Activated naive CD8-positive, alpha-beta T cell treated with anti-CD3 and anti-CD28 coated beads, Interleukin-2, amount 10 ng/mL, durations not matched to agents 7 days and 5 days (primary cell): ENCODE measurements at places on chromosomes 5 and 9.

- no peak for DNase-seq
Measured at GRCh38 chr5:139812836-139813805, 17.5 kb downstream of the PSD2 start.

DNA sequence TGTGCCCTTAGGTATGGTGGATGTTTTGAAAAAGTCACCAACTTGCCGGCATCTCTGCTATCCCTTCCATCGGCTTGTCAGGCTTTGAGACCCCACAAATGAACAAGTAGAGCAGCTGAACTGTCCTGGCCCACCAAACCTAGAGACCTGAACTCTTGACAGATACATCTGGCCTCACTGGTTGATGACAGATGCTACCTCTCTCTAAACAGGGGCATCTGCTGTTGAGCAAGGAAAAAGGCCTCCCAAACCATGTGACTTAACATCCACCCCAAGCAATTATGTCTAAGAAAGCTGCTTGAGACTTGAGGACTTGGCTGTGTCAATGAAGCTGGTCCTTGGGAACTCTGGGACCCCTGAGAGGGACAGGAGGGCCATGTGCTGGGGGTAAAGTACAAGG is 2.3 kb downstream of the CCNI2 start:
- DNase-seq = no peak

DNA sequence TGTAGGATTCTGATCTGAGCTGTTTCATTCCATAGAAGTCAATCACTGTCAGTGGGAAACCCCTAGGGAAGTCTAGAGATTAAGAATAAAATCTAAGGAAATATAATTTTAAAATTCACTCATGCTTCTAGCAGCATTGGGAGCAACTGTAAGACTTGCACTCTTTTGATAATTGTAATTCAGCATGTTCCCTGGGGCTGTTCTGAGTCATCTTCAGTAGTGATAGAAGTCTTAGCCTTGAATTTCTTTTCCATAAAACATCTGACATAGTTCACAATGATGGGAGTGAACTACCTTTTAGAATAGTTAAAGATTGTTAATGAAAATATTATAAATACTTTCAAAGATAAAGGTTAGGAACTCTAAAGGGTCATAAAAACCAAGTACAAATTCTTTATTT is 935.8 kb downstream of the DTWD2 start:
- no peak for DNase-seq

GRCh38 chr5:154390096-154390495 is 55.7 kb upstream of the SAP30L start:
- DNase-seq = no peak

- DNase-seq = no peak
Measured at GRCh38 chr5:98004463-98004862, 769.0 kb upstream of the RGMB start.

GRCh38 chr5:96175090-96175489 is 213.4 kb upstream of the ELL2 start:
- no peak for DNase-seq

- no peak for DNase-seq
Measured at GRCh38 chr5:119897537-119898370, 268.4 kb downstream of the FAM170A start.

- no peak for DNase-seq
Measured at GRCh38 chr9:131874916-131875670, 135.2 kb upstream of the RAPGEF1 start.

GRCh38 chr5:43007911-43008362 is 32.2 kb downstream of the ANXA2R start:
- DNase-seq = peak; percentile 81

DNA sequence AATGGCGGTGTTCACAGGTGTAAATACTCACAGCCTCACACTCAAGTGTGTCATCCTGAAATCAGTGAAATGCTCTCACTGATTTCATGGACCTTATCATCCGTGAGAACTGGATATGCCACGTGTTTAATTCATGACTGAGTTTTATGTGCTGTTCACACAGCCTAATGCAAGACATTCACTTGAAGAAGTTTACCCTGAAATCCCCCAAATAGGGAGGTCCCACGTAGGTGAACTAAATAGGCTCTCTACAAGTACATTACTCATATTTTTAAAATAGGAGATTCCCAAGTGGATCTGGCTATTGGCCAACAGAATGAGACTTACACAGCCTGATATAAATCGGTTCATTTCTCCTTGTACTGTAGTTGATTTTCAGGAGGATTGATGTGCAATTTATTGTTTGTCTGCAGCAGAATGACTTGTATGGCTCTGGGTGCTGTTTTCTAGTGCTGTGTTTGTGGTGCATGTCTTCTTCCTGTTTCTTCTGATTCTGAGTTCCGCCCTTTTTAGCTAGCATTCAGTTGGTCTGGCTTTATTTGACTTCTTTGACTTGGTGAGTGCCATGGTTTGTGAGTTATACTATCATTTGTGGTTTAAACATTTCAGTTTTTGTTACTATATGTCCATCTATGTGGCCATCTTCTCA is 25.1 kb downstream of the TRIO start:
- DNase-seq = no peak

- DNase-seq = no peak
Measured at GRCh38 chr5:173567548-173567947, 48.9 kb downstream of the BOD1 start.

DNA sequence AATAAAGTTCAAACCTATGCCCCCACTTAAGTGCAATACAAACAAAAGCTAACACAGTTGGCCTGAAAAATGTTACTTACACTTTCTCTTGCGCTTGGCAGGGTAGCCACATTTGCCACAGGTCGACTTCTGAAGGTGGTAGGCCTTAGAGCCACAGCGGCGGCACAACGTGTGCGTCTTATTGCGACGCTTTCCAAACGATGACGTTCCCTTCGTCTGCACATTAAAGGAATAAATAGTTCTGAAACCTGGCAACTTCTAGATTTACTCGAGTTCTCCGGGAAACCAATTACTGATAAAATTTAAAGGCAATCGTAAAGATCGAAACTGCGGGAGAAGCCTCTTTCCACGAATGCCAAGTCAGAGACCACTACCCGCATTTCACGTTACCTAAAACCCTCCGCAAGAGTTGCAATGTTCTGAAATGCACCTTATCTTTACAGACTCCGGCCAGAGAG is 602 bp downstream of the RPL37 start:
- DNase-seq = peak; percentile 46

- DNase-seq = no peak
Measured at GRCh38 chr5:162288647-162289296, 221.2 kb downstream of the GABRG2 start.

GRCh38 chr9:98559561-98559960 is 149.2 kb downstream of the GABBR2 start:
- no peak for DNase-seq

DNA sequence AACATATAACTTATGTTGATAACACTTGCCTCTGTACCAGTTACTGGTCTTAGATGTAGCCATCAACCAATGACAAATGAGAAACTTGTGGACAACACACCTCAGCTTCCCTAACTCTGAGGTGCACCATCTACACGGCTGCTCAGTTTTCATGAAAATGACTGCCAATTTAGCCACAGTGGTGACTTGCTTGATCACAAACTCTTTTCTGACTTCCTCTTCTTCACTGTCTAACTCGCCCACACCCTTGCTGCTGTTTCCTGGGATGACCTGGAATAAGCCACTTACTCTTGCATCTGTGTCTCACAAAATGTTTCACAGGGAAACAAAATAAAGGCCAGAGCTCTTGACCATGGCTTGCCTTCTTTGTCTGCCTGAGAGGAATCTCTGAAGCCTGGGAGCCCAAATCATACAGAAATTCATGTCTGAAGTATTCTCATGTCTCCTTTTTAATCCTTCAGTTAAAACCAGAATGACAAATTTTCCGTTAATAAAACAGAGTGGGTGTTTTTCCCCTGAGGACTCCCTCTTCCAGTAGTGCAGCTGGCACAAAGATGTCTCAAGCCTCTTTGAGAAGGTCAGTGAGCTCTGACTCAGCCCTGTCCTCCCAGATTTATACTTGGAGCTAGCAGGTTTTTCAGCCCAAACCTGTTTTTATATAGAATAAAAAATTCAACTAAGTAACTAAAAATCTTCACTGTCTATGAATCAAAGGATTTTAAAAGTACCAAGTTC is 126.5 kb upstream of the PAM start:
- DNase-seq = no peak

DNA sequence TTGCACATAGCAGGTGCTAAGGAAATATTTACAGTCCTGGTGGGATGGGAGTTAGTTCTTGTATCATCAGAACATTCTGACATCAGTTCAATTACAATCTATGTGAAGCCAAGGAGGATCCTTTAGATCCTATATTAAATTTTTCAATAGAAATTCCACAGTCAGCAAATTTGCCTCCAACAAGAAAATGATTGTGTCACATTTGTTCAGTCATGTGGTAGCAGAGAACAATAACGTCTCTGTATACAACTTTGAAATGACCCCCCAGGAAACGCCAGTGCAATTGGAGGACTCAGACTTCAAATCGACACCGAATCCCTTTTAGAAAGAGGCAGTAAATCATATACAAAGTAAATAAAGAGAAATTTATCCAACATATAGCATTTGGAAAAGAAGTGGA is 392.1 kb downstream of the DTWD2 start:
- DNase-seq = no peak

DNA sequence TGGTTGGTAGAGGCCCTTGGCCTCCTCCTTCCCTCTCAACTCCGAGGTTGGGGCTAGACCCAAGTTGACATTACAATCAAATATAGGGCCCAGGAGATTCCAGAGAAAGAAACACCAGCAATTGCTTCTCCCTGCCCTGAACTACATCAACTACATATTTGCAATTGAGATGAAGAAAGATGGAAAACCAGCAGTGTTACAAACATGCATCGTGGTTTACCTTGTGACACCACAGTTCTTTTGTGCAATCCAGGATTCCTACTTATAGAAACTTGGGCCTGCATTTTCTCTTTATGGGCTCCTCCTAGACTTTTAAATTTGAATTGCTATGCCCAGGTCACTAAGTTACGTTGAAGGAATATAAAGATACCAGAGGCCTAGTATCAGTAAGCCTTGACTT is 126.7 kb downstream of the DCP2 start:
- DNase-seq = no peak

GRCh38 chr9:91900055-91900796 is 49.8 kb downstream of the ROR2 start:
- no peak for DNase-seq

DNA sequence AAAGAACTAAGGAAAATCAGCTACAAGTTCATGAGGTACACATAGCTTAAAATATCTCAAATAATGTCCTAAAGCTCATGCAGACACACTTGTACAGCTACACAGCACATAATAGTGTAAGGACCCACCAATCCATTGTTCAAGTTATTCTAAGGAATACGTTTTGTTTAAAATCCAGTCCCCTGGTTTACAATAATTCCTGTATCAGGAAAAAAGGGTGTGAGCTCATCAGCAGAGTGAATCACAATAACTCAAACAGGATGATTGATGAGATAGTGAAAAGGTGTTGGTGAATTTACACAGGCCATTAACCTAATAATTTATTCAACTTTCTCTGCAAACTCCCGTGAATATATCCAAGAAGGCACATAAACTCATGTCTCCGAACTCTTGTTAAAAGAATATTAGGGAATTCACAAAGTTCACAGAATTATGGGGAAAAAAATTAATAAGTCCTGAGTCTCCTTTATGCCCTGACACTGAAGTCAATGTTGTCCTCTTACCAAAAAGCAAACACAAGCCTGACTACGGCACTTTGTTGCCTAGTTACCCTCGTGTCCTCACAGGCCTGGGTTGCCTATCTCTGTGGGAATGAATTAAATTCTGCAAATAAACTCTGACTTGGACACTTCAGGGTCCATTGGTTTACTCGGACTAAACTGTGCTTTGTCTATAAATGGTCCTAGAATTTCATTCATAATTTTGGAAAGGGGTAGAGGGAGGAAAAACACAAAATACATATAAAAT is 142.8 kb upstream of the PDE4D start:
- no peak for DNase-seq

GRCh38 chr5:102777099-102777498 is 22.0 kb downstream of the PAM start:
- no peak for DNase-seq

DNA sequence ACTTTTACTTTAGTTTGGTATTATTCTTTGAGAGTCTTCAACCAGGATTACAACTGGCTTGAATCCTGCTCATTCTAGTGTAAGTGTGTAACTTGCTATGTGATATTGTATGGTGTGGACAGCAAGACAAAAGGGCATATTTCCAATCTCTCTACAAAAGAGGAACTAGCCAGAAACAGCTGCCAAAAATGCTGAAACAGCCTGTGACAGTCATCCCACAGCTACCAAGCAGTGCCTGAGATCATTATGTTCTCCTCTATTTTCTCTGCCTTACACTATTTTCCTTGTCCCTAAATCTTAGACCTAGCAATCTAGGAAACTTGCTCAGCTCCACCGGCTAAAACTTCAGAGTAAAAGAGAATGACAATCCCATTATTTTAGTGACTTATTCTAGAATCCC is 42.8 kb downstream of the WDR41 start:
- no peak for DNase-seq

GRCh38 chr5:61653807-61654580 is 321.9 kb downstream of the ZSWIM6 start:
- no peak for DNase-seq

GRCh38 chr9:82020331-82020730 is 31.8 kb downstream of the SPATA31D1 start:
- no peak for DNase-seq
